ENCODE measurements at places on chromosomes 7 and 10.
A peak's percentile ranks its signal among the peaks of the same experiment; 100 is the strongest.

DNA sequence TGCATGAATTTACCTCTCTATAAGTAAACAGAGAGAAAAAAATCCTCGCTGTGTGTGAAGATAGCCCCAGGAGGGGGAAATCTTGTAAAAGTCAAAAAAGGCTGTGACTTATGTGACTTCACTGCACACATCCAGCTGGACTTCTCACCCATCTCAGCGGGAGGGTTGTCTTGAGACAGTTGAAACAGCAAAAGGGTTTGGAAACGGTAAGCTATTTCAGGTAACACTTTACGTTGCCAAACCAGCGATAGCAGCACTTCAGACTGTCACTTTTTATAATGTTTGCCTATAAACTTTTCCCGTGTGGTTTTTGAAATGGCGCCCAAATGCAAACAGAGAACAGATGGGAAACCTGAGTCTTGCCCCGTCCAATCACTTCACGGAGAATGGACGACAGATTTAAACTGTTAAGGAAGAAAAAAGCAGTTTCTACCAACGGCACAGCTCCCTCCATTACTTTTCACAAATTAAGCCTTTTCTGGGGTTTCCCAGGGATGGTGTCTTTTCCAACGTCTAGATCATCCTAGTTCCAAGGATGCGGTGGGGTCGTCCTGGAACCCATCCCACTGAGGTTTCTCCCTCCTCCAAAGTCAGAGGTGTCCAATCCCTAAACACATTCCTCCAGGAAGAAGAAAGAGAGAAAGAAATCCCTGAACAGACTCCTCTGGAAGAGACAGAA, 25.2 kb downstream of the FGFR2 start:
- DNase-seq, result no peak

DNA sequence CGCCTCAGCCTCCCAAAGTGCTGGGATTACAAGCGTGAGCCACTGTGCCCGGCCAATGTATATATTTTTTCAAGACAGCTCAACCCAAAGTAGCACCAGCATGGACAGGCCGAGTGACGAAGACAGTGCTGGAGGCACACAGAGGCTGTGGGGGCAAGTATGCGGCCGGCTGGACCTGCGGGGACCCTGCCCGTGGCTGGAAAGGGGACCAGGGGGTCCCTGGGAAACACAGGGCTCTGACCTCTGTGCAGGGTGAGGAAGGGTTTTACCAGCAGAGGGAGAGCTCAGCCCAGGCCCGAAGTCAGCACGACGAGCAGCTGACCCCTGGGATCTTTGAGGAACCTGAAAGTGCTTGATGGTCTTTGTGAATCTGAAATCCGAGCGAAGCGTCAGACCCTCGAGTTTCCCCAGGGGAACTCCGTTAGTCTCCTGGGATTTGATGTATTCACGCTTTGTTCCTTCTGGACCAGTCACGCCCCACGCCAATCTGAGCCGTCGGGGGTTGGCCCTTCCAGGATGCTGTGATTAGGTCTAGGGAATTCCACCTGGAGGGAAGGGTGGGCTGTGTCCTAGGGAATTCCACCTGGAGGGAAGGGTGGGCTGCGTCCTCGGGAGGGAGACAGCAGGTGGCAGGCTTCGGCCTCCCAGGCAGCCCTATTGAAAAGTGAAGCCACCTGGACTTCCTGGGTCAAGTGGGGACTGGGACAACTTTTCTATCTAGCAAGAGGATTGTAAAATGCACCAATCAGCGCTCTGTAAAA, 10.9 kb upstream of the ZFAND2A start:
- peak; percentile 23 for DNase-seq

DNA sequence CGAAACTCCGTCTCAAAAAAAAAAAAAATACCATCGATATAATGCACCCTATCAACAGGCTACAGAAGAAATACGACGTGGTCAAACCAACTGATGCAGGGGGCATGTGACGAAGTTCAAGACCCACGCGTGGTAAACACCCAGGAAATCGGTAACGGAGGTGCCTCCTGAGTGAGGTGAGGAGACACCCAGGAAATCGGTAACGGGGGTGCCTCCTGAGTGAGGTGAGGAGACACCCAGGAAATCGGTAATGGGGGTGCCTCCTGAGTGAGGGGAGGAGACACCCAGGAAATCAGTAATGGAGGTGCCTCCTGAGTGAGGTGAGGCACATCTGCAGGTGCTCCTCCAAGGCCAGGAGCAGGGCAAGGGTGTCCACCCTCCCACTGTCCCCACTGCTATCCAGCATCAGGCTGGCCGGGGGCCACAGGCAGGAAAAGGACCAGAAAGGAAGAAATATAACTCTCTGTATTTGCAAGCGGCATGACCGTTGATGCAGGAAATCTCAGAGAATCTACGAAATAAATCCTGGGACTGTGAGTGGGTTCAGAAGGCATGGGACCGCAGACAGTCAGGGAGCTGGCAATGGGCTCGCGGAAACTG, 10.7 kb upstream of the GPR146 start:
- DNase-seq, result no peak

GRCh38 chr10:21888959-21889358, 114.6 kb downstream of the DNAJC1 start:
- DNase-seq, result no peak

DNA sequence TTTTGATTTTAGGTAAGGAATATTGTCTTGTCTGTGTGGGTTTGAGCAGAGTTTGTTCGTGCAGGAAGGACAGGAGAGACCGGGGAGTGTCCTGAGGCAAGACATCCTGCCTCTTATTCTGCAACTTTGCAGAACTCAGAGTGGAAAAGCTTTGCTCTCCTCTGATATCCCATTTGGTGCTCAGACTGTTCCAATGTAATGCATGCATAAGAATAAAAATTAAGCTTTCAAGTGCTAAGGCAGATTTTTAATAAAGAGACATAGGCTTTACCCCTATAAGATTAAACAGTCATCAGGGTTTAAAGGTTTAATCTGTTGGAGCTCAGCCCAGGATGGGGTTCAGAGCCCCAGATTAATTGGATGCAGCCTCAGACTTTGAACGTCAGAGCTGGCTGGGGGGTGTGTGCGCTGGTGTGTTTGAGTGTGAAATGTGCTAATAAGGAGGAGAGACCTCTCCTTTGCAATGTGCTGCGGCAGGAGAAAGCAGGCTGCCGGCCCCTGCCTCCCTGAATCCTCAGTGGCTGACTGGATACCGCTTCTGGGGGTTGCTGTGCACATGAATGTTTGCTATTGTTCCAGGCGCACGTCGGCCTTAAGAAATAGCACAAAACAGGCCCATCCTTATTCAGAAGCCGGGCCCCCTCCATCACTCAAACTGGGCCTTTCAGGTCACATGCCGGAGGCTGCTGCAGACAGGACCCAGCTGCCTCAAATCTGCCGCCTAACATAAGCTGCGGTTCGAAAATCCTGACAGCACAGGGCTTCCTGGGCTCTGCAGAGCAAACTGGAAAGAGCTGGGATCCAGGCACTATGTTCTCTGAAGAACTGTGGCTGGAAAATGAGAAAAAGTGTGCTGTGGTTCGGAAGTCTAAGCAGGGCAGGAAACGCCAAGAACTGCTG, 84.1 kb upstream of the PRR15 start:
- DNase-seq, result no peak

DNA sequence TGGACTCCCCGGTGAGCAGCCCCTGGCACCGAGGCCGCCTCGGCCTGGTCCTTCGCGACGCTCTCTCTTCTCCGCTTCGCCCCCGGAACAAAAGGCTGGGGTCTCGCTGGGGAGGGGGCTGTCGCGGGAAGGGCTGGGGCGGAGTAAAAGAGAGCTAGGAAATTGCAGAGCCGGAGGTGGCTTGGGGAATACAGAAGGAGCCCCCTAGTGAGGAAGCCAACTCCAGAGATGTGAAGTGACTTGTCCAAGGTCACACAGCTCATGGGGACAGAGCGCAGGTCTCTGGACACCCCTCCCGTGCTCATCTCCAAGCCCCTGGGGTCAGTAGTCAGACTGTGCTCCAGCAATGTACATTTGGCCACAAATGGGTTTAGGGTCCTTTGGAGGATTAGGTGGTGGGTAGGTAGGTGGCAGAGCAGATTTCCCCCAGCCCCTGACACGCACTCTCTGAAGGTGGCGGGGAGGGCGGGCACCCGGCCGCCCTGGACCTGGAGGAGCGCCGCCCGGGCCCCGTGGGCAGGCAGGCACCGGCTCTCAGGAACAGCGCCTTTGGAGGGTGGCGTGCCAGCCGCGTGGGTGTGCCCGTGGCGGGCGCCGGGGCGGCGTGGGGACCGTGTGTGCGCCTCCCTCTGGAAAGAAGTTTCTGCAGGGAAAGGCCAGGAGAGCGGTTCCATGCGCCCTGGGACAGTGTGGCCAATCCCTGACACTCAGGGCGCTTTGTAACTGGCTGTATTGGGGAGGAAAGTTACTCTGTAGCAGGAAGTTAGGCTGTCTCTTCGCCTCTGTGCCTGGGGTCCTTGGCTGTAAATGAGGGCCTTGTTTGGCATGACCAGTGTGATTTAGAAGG, 910 bp downstream of the WIPF3 start:
- peak; percentile 84 for DNase-seq

- DNase-seq, result peak; percentile 80
These were observed 42.8 kb upstream of the SLC13A1 start for GRCh38 chr7:123242467-123243092.

- DNase-seq, result no peak
These were observed 110.1 kb downstream of the INHBA start for GRCh38 chr7:41592794-41593193.

- DNase-seq, result peak; percentile 93
These were observed at the start of gene MLXIPL for GRCh38 chr7:73623798-73624668. MLXIPL (minus strand) TSS chr7:73624522; CDS start chr7:73624492, 30 bp downstream.

- DNase-seq, result no peak
These were observed 26.5 kb downstream of the LMTK2 start for GRCh38 chr7:98133181-98133580.

DNA sequence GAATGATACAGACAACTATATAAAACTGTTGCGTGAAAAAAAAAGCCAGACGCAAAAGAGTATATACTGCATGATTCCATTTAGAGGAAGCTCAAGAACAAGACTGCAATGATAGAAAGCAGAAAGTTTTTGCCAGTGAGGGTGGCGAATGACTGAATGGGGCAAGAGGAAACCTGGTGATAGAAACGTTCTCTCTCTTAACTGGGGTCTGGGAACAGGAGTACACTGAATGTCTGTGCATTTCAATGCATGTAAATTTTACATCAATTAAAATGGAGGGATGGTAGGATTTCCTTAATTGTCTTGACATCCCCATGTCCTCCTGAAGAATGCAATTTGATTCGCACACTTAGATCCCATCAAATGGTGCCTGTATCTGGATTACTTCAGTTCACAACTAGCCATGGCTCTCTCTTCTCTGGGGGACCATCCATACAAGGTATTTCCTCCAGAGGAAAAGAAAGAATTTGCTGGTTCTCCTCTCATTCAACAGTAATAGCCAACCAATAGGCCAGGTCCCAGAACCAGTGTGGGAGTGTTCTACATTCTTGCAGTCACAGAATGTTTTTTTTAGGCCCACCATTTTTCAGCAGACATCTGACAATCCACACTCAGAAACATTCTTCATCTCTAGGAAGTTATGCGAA, 221.0 kb upstream of the KLF14 start:
- DNase-seq, result no peak

GRCh38 chr10:77111611-77112550, 525.7 kb downstream of the KCNMA1 start:
- no peak for DNase-seq

DNA sequence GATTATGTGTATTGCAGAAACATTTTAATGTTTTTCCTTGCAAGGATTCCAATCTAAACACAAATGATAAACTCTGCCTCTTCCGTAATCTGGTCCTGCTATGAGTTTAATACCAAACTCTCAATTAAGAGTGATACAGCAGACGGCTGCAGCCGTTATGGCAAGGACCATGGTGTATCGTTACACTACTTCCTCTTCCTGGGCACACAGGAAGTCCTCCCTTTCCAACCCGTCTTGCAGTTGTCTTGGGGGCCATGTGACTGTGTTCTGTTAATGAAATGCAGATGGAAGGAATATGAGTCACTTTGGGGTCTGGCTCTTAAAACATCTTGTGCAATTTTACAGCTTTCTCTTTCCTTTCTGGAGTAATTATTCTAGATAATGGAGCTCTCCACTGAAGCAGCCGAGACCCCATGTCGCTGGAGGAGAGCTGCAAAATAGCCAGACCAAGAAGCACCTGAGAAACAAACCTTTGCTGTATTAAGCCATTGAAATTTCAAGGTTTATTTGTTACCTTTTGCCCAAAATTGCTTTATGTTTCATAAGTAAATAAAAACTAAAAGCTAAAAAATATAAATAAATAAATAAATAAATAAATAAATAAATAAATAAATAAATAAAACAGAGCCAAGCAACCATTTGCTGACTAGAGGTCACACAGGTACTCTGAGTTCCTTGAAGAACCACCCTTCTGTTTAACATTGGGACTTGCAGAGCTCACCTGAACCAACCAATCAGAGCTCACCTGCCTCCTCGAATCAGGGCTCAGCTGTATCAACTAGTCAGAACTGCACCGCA, 74.7 kb downstream of the FRMPD2 start:
- peak; percentile 51 for DNase-seq

GRCh38 chr7:120720317-120720716, 137.6 kb downstream of the TSPAN12 start:
- DNase-seq, result no peak

GRCh38 chr10:119007211-119007574, 22.3 kb upstream of the NANOS1 start:
- DNase-seq, result no peak

DNA sequence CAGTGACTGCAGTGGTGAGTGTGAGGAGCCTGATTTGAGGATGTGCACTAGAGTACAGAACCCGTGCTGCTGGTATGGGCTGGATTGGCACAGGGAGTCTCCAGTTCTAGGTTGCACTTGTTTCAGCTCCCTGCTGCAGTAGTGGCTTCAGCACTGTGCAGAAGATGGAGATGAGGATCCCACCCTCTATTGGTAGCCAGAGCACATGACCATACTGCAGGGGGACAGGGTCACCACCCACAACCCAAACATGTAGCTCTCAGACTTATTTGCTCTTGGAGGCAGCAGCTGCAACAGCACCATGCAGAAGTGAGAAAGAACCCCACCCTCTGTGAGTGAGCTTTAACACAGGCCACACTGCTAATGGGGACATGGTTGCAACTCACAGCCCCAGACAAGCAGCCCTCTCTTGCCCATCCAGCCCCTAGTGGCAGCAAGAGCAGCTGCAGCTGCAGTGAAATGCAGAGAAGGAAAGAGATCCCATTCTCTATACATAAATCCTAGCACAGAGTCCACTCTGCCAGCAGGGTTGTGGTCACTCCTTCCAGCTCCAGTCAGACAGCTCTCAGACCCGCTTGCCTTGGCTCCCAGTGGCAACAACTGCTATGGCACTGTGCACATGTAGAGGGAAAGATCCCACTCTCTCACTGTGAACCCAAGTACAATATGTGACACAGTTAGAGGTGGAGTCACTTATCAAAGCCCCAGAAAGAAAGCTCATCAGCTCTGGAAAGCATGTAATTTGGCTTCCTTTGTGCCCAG, 51.4 kb upstream of the SCIN start:
- DNase-seq, result peak; percentile 76

GRCh38 chr7:129030440-129030839, 24.5 kb downstream of the TNPO3 start:
- no peak for DNase-seq

- peak; percentile 60 for DNase-seq
These were observed 209.1 kb upstream of the VWC2 start for GRCh38 chr7:49564379-49564714.

GRCh38 chr7:100465299-100465698, 1.2 kb upstream of the SPACDR start:
- no peak for DNase-seq
